ENCODE measurements at places on chromosomes 13 and 19.

- DNase-seq, result no peak
Measured at GRCh38 chr13:111216166-111216960, 101.3 kb downstream of the ARHGEF7 start.

GRCh38 chr19:34193876-34194275, 21.6 kb downstream of the LSM14A start:
- DNase-seq, result no peak

- DNase-seq, result no peak
Measured at GRCh38 chr19:282501-282900, 8.7 kb downstream of the PLPP2 start.

DNA sequence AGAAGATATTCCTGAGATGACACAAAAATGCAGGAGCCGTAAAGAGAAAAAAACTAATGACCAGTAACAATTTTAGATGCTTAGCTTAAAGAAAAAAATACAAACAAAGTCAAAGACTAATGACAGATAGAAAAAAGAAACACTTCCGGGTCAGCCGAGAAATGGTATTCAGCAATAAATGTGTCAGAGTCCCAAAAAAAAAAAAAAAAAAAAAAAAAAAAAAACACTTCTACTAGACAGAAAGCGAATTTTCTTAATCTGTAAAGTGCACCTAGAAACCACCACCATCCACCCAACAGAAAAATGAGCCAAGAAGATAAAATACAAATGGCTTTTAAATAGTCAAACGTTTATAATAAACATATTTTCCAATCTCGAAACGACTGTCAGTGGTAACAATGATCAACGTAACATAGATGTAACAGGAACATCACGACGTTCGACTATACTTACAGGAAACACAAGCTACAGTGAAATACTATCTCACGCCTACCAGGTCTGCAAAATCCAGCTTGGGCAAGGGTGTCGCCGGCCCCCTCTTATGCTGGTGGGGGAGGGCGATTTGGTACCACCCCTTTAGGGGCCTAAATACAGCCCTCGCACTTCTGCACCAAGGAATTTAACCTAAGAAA, 10.6 kb downstream of the ABHD17A start:
- no peak for DNase-seq

DNA sequence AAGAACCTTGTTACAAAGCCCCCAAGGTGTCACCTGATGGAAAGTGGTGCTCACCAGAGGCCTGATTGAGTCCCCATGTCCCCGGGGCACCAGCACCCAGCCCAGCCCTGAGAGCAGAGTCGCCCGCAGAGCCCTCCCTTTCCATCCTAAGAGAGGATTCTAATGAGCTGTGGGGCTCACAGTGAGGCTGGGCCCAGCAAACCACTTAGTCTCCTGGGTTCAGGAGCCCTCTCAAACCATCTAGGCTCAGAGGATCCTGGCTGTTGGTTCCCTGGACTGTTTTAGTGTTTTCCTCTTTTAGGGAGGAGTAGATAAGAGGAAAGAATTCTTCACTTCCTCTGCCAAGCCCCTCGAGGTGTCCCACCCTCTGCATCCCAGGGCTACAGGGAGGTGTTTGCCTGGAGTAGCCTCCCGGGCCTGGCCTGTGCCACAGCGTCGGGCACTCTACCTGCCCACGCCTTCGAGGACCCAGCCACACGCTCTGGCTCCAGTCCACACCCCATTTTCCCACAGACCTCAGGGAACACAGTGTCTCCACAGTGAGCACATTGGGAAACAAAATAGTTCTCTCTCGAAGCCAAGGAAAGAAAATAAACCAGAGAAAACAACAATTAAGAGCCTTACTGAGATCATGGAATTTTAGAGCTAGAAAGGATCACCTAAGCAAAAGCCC, 34.4 kb downstream of the DHRS12 start:
- no peak for DNase-seq

DNA sequence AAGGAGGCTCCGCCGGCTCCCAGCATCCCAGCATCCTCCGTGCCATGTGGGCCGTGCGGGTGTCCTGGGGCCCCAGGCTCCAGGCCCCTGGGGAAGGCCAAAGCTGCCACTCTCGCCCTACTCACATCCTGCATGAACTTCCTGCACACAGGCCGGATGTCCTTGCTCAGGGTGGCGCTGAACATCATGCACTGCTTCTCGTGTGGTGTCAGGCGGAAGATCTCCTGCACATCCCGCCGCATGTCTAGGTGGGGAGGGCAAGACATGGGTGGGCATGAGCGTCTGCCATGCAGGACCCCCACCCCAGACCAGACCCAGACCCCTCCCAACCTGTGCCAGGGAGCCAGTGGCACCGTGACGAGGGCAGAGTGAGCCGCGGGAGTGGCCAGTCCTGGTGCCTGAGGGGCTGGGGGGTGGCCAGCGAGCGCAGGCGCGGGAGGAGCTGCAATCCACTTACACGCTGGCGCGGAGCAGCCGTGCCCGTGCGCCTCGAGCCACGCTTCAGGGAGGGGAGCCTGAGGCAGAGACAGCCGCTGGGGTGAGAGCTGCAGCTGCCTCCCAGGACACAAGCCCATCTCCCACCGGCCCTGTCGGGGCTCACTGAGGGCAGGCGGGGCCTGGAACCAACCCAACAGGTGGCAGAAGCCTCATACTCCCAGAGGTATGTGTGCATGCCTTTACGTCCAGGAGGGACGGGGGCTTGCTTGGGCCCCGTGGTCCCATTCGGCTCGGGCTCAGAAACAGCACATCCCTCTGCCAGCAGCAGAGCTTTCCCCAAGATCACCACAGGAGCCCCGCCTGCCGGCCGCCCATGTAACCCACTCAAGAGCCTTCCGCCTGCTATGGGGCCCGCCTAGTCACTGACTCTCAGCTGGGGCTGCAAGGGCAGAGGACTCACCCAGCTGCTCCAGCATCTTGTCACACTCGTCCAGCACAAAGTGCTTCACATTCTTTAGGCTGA, 8.8 kb downstream of the DDX39A start:
- DNase-seq, result no peak

GRCh38 chr13:42102961-42103865, 54.8 kb downstream of the DGKH start:
- no peak for DNase-seq

GRCh38 chr13:30082391-30082790, 225.0 kb downstream of the KATNAL1 start:
- no peak for DNase-seq

DNA sequence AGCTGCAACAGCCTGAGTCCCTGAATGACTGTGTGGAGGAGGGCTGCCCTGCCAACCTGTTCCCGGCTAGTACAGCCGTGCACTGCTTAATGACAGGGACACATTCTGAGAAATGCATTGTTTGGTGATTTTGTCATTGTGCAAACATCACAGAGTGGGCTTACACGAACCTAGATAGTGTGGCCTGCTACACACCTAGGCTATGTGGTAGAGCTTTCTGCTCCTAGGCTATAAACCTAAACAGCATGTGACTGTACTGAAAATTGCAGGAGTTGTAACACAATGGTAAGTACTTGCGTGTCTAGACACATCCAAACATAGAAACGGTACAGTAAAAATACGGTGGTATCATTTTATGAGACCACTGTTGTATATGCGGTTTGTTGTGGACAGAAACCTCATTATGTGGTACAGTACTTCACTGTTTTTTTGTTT, 35.0 kb downstream of the VASP start:
- no peak for DNase-seq

DNA sequence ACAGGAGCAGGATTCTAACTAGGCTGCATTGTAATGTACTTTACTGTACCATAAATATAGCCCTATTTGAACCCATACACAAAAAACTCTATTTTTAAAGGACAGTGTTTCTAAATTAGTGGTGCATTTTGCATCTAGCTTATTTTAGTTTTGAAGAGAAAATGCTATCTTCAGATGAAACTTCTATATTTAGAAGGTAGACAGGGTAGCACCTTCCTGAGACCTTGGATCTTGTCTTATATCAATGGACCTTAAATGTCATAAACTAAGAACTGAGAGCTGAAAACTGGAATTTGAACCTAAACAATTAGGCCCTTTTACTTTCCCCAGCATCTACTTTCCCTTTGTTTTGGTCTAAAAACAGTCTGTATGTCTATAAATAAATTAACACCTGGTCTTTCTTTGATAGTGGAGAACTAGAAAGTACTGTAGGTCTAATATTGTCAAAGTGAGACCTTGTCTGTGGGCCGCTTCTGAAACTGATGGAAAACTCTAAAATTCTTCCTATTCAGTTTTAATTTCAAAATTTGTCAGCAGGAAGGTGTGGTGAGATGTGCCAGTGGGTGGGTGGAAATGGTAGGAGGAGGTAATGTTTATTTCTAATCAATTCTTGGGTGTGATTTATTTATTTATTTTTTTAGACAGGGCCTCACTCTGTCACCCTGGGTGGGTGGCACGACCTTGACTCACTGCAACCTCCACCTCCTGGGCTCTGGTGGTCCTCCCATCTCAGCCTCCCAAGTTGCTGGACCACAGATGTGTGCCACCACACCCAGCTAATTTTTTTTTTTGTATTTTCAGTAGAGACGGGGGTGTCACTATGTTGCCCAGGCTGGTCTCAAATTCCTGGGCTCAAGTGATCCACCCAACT, 10.1 kb downstream of the COG3 start:
- DNase-seq, result no peak

DNA sequence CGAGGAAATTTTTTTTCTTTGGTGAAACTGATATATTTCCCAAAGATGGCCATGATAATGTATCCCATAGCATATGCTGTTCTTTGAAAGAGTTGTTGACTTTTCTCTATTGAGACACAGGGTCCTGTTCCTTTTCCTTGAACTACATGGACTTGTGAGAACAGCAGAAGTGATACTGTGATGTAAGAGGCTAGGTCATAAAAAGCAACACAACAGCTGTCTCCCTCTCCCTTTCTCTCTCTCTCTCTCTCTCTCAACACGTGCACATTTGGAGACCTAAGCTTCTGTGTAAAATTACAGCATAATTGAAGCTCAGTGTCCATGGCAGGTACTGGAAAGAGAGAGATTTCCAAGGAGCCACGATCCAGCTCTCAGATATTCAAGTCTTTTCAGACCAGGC, 1712.4 kb downstream of the EFNB2 start:
- DNase-seq, result no peak

- no peak for DNase-seq
Measured at GRCh38 chr13:109026266-109026665, 396.9 kb downstream of the MYO16 start.

- no peak for DNase-seq
Measured at GRCh38 chr19:30704771-30705330, 332.7 kb downstream of the ZNF536 start.

DNA sequence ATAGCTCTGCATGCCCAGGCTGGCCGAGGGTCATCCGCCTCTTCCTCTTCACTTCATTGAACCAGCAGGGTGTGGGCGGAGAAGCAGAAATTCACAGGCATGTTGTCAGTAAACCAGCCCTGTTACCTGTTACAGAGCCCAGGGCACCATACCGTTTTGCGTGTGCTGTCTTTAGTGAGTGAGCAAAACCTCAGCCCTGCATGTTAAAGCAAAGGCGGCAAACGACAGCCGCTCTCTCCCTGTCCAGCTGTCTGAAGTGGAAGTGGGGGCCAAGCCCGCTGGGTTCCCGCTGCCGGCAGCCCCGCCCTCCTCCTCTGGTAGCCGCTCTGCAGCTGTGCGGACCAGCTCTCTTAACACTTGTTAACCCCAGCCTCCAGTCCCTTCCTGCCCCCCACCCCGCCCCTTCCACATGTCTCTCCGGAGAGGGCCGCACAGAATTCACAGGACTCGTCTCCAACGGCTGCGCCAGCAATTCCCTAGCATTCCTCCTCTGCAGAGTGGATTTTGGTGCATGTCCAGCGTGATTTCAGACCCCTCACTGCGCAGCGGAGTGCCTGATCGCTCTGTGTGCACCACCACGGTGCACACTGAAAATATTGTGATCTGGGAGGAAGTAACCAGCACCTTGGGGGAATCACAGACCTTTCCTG, 12.7 kb downstream of the KLHL26 start:
- DNase-seq, result no peak

DNA sequence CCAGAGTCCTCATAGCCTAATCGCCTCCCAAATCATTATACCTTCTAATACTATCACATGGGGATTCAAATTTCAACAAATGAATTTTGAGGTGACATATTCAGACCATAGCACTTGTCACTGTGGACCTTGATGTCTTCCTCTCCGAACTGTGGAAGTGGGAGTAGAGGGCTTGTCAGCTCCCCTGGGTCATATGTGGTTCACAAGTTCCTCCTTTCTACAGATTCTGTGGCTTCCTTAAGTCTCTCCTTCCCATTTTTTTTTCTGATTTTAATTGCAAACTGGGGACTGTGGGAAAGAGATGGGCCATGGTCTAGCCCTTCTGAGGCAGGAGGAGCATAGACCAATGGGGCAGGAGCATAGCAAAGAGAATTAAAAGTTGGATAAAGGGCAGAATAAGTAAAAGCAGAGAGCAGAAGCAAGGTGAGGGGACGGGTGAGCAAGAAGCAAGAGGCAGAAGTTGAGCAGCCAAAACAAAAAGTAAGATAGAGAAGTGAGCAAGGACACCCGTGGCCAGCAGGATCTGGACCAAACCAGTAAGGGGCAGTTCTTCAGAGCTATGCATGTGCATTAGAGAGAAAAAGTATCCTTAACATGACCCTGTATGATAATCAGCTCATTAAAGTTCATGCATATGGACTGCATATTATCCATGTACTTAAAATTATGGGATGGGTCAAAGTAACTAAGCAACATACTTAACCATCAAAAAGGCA, 2.6 kb upstream of the SIGLEC7 start:
- no peak for DNase-seq

GRCh38 chr13:74573654-74574053, 439.4 kb upstream of the KLF12 start:
- DNase-seq, result no peak

DNA sequence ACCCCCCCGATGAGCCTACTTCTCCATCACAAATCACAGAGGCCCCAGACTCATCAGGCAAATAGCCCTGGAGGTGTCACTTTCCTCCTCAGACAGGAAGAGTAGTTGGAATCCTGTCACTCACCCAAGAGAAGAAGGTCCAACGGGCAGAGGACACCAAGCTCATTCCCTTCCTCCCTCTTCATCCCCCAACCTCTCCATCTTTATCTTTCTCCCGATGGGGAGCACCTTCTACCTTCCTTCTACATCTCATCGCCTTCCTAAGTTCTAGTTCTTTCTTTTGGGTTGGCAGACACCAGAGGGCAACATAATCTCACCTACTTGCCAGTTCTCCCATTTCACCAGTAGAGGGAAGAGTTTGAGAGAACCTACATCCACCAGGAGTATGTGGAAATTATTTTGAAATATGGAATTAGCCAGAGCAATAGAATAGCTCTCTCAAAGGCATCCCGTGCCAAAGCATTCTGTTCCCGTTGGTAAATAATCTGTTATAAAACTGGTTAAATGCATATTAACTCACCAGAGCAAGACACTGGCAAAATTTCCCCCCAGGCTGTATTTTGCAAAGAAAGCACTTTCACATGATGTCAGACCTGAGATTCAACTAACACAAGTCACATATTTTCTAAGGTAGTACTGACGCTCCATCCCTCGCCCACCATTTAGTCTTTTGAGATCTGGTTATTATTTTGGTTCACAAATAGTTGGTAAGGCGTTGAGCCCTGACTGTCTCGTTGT, 55.0 kb downstream of the ZIC5 start:
- DNase-seq, result no peak

DNA sequence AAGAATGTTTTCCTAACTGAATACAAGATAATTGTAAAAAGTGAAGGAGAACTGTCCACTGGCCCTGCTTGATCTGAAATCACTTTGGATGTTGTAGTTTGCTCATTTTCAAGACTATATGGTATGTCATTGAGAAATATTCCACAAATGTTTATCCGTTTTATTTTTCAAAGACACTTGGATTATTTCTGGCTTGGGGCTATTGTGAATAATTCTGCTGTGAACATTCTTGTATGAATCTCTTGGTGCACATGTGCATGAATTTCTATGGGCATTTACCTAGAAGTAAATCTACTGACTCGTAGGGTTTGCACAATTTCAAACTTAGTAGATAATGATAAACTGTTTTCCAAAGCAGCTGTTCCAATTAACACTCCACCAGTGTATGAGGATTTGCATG, 8.6 kb downstream of the RXFP2 start:
- no peak for DNase-seq

All from natural killer cell treated with Interleukin-12 subunit alpha and Interleukin-12 subunit beta and Interleukin-15 and Interleukin-18, amount 100 ng/mL, for 72 hours (primary cell).